Hepatocyte (in vitro differentiated cells): ENCODE measurements at places on chromosomes 16 and 17.
A peak's percentile ranks its signal among the peaks of the same experiment; 100 is the strongest.

DNA sequence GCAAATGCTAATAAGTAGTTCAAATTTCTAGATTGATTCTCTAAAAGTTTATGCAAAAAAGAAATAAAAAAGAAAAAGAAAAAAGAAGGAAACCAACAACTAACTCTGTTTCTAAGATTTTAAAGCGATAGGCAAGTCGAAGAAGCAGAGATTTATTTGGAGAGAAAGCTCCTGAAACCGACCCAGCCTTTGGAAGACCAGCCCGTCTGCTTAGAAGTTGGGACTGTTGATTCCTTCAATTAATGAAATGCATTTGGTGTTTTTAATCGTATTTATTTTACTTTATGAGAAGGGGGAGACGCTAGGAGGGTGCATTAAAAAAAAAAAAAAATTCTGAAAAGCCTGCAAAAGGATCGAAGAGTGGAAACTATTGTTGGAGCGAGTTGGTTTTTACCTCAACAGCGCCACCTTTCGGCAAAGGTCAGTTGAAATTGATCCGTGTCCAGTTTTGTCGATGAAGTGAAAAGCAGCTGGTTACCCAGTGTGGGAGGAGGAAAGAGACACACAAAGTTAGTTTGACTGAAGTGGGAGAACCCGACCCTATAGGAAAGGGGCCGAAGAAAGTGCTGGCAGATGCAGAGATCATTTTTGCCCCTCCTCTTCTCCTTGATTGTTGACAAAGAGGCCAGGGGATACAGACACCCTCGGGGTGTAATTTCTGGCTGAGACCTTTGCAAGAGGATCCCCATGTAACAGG is 1.5 kb upstream of the MAF start:
- DNase-seq, result peak; percentile 91

DNA sequence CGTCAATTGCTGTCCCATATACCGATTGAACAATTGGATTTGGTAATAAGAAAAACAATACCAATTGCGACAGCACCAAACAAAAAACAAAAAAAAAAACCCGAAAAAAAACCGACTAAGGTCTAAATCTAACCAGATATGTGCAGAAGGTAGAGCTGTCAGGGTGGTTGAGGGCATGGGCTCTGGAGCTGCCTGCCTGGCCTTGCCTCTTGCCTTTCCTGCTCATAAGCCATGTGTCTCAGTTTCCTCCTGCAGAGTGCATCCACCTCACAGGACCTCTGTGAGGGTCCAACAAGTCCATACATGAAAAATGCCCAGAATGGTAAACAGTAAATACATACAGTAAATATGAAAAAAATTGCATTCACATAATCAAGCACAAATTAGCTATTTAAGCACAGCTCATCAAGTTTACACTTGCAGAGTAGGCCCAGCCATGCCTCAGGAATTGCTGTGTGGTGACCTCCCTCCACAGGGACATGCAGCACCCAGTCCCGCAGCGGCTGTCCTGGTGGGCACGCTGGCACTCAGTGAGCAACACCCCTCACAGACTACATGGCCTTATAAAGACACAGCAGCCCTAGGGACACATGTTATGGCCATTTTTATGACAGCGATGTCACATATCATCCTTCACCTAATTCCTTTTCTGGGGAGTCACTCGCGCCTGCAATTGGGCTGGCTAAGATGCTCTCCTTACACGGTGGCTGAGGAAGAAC is 17.9 kb downstream of the TBC1D28 start:
- DNase-seq, result no peak

DNA sequence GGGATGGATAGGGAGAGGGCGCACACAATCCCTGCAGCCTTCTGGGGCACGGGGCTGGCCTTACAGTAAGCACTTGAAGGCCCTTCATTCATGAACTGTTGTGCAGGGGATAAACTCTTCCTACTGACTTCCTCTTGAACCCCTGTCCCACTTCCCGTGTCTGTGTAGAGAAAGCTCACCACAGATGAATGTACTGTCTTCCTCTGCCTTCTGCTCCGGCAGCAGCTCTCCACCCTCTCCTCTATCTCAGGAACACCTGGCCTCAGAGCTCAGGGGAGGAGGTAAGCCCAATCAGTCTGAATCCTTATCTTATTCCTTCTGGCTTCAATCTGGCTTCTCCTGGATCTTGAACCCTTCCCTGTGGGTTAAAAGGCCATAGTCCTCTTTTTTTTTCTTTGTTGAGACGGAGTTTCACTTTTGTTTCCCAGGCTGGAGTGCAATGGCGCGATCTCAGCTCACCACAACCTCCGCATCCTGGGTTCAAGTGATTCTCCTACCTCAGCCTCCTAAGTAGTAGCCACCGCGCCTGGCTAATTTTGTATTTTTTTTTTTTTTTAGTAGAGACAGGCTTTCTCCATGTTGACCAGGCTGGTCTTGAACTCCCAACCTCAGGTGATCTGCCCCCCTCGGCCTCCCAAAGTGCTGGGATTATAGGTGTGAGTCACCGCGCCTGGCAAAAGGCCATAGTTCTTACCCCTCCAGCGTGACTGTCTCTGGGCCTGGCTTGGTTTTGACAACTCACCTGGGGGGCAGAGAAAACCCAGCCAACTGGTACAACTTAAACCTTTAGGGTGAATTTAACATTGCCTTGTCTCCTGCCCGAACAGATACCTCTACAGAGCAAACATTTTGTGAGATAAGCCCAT is 7.2 kb upstream of the SLC52A1 start:
- no peak for DNase-seq

- no peak for DNase-seq
Measured at GRCh38 chr16:49410226-49410625, 36.6 kb downstream of the C16orf78 start.

DNA sequence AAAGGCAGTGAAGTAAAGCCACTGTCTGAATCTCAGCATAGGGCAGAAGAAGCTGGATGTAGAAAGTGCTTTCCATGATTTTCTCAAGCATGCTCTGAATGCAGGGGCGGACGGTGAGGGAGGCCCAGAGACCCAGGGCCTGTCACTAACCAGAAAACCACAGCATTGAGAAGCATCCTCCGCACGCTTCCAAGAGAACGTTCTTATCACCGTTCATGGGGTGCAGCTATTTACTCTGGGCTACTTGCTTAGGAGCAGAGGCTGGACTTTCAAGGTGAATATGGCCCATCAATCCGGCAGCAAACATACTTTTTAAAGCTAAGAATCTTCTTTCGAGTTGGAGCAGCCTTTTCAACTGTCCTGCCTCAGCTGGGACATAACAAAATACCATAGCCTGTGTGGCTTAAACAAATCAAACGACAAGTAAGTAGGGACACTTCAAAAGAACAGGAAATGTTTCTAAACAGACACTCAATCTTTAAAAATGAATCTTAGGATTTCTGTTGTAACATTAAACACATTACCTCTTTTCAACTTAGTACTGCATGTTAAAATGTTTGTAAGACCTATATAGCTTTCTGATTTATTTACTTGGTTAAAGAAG is 46.5 kb upstream of the CDRT4 start:
- DNase-seq, result peak; percentile 16

- DNase-seq, result no peak
Measured at GRCh38 chr17:14429084-14429483, 128.2 kb downstream of the HS3ST3B1 start.
